ENCODE measurements at places on chromosomes 1 and 21.

- DNase-seq, result no peak
Measured at GRCh38 chr1:201226859-201227488, 36.4 kb downstream of the IGFN1 start.

- DNase-seq, result no peak
Measured at GRCh38 chr1:230307213-230307612, 118.9 kb downstream of the PGBD5 start.

GRCh38 chr1:204435381-204435831 is 23.8 kb upstream of the PPP1R15B start:
- no peak for DNase-seq

DNA sequence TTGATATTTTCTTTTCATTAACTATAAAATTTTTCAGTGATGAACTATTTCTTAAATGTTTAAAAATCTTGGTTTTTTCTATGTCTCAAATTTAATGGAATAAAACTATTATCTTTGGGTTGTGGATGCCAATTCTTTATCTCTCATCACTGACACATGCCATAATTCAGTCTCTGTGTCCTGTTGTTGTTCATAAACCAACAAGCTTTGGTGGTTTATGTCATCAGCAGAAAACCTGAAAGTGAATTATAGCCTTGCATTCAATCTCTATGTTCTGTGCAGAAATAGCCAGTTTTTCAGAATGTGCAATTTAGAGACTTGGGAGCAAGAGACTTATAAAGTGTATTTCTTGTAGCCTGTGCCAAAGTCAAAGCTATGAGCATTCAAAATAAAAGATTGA is 462.6 kb upstream of the ADGRL4 start:
- DNase-seq, result no peak

DNA sequence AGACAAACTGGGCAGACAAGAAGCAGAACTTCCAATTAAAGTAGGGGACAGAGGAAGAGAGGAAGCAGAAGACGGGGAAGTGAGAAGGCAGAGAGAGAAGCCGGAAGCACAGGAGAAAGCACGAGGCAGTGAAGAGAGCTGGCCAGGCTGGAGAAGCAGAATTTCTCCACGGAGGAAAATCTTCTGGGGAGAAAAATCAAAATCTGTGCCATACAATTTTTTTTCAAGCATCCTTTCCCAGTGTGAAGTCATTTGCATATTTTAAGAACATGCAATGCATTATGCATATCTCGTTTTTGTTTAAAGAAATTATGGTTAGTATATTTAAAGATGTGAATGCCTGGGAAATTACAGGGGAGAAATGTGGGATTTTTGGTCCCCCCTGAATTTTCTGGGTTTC is 7.3 kb upstream of the CAMK2N1 start:
- no peak for DNase-seq

DNA sequence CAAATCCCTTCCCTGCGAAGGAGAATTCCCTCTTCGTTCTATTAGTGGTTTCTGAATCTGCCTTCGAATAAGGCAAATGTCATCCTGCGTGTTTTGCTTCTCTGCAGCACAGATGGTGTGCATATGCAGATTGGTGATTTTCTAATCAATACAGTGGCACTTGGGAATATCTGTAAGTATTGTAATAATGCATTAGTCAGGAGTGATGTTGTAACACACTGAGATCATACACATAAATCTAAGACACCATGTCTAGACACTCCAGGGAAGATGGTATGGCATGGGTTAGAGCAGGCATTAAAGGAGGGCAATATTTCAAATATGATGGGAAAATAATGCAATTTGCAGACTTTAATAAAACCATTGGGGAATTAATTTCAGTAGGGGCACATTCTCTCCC is 513.2 kb upstream of the PTBP2 start:
- DNase-seq, result no peak

DNA sequence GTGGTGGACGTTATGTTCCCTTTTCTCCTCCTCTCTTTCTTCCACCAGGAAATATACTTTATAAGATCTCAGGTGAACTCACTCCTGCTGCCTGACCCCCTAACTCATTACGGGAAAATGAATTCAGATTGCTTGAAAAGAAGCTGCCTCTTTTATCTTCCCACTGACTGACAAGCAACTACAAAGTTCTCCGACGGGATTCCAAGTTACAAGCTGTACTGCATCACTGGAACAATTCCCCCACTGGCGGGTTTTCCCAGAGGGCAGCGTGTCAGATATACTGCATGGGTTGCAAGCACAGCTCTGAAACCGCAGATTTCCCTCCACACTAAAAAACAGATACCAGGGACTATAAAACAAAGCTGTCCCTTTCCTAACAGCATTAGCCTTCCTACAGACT is 390.6 kb downstream of the KCTD3 start:
- DNase-seq, result no peak

Data from NCI-H1694 treated with DMSO at 0.1 percent for 48 hours (cell line).